Fibroblast of mammary gland (primary cell): ENCODE measurements at places on chromosomes 7 and 10.

DNA sequence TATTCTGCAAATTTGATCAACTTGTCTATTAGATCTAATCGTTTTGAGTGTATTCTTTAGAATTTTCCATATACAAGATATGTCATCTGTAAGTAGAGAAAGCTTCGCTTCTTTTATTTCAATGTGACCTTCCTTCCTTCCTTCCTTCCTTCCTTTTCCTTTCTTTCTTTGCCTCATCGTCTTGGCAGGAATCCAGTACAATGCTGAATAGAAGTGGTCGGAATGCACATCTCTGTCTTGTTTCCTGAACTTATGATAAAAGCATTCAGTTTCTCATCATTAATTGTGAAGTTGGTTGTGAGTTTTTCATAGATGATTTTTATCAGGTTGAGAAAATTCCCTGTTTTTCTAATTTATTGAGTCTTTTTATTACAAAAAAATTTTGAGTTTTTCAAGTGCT is 300.7 kb upstream of the ZNF32 start:
- DNase-seq: no peak

GRCh38 chr10:31261511-31262311 is 57.3 kb upstream of the ZEB1 start:
- DNase-seq: peak; percentile 92

DNA sequence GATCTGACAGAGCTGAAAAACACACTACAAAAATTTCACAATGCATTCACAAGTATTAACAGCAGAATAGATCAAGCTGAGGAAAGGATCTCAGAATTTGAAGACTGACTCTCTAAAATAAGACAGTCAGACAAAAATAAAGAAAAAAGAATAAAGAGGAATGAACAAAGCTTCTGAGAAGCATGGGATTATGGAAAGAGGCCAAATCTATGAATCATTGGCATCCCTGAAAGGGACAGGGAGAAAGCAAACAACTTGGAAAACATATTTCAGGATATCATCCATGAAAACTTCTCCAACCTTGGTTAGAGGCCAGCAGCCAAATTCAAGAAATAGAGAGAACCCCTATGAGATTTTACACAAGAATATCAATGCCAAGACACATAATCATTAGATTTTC is 804.8 kb upstream of the IGFBP3 start:
- DNase-seq: peak; percentile 74

DNA sequence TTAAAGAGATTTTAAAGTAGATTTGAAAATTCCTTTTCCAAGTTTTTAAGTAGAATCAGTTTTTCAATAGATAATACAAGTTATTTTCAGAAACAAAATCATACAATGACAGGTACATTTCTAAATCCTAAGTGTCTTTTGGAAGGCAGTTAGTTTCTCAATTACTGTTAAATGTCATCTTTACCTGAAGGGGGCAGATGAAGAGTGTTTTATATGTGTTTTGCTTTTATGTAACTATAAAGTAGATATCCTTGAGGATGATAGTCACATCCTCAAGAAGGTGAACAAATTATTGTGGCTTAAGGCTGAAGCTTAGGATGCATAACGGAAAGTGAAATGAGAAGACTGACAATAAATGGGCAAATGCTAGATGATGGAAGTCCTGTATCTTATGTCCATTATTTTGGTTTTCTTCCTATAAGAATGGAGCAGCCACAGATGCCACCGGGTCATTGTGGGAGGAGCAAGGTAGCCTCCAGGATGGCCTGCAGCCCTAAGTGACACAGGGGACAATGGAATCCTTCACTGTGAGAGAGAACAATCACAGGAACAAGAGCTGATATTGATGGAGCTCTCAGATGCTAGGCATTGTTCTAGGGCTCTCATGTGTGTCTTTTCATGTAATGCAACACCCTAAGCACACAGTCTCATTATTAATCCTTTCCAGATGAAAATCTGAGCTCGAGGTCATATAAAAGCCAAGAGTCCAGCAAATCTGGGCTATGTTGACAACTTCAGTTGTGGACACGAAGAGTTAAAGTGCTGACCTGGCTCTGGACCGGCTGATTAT is 14.1 kb upstream of the MKX start:
- no peak for DNase-seq

DNA sequence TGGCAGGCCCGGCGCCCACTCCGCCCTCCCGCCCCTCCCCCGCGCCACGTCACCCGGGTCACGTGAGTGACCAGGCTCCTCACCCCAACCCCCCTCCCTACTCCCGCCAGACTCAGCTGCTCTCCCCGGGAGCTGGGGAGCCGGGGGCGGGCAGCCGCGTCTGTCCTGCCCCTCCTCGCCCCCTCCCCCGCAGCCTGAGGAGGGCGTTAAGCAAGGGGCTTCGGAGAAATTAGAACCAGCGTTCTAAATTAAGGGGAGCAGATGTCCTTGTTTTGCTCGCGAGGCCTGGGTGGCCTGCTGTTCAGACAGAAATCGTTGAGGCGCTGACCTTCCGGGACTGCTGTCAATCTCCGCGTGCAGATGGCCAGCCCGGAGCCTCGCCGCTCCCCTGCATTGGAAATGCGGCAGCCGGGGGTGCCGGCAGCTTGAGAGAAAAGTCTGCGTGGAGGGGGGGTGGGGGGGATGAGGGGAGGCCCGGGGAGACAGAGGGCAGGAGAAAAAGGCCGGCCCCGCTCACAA is 102.2 kb upstream of the ZNF438 start:
- peak; percentile 56 for DNase-seq

DNA sequence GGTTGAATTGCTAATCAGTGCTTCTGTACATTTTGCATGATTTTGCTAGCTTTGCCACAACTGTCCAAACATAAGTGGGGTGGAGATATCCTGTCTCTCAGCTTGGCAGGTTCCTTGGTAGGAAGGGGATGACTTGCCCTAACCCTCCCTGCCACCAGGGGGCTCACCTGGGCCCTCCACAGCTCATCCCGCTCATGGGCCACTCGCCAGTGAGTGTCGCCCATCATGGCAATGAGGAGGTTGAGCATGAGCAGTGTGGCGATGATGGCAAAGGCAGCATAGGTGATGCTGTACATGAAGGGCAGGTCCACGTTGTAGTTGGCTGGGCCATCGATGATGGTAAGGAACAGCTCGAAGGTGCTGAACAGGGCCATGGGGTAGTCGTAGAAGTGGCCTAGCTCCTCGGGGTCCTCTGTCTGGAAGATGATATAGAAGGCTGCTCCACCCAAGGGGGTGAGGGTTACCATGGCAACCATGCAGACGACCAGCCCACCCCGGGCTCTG is 12.2 kb downstream of the TRPV6 start:
- peak; percentile 11 for DNase-seq
